ENCODE measurements at places on chromosomes 2 and 18. TPM values are rescaled to one million over a fixed set of nuclear protein-coding genes. Genes with fewer than 3 reads are reported as not detected.

- no peak for DNase-seq
Observed at GRCh38 chr18:7322817-7323485, 92.1 kb downstream of the LRRC30 start.

- DNase-seq, result no peak
Observed at GRCh38 chr2:126911111-126911796, 12.6 kb downstream of the TEX51 start.

DNA sequence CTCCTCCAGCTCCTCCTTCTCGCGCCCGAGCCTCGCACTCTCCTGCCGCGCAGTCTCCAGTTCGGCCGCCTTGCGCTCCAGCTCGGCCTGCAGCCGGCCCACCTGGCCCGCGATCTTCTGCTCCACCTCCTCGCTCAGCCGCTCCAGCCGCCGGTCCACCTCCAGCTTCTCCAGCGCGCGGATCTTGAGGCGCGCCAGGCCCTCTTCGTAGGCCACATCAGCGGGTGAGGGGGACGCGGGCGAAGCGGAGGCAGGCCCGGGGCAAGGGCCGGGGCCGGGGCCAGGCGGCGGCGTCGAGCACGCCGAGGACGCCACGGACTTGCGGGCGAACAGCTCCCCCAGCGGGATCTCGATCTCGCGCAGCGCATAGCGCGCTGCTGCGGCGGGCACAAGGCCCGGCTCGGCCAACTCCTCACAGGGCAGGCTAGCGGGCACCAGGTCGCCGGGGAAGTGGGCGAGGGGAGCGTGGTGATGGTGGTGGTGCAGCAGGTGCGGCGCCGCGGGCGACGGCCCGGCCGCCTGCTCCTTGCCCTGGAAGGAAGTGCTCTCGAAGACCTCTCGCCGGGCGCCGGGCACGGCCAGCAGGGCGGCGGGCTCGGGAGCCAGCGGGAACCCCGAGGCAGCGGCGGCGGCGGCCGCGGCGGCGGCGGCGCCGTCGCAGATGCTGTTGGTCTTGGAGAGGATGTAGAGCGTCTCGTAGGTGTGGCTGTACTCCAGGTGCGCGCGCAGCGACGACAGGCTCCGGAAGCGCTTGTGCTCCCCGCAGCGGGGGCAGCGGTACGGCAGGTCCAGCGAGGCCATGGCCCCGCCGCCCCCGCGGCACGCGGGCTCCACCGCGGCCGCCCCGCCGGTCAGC lies 15.2 kb downstream of the FBXO41 start:
- DNase-seq, result peak; percentile 79

- peak; percentile 73 for DNase-seq
Observed at GRCh38 chr2:64359892-64360657, 93.9 kb upstream of the LGALSL start.

- DNase-seq, result no peak
Observed at GRCh38 chr2:174362949-174363348, 28.2 kb downstream of the SP9 start.

DNA sequence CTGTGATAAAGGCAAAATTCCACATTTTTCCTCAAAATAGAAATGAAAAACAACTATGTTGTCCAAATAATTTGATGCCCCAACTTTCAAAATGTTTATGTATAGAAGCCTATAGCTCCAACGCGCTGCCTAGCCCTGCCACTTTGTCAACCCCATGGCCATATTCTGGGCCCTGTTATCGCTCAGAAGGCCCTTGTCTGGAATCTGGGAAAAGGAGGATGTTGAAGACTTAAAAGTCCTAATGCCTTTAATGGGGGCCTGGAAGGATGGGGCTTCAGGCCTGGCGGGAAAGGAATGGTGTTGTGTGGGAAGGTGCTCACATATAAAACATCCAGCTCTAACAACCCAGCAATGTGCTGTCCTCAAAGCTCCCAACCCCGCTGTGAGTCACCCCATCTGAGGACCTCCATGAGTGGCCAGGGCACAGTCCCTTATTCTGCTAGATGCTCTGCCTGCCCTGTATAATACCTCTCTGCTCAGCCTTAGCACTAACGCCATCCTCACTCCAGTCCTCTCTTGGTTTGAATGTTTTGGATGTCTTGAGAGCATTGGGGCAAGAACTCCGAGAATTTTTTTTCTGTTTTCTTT lies 86.0 kb downstream of the ACSL3 start:
- DNase-seq, result no peak

DNA sequence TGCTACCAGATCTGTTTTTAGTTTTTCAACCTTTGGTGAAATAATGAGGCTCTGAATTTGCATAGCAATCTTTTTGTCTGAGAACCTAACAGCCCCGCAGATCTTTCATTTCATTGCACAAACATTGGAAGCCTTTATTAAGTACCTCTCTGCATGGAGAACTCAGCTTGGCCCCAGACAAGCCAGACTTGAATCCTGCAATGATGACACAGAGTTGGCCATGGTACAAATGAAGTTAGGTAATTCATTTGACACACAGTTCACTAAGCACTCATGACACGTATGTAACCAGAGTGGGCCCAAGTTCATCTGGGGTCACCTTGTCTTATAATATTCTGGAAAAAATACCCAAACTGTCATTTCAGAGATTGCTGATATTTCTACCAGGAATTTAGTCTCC lies 439.1 kb upstream of the ID2 start:
- DNase-seq, result no peak

- no peak for DNase-seq
Observed at GRCh38 chr18:64972545-64972944, 778.3 kb upstream of the CDH7 start.

DNA sequence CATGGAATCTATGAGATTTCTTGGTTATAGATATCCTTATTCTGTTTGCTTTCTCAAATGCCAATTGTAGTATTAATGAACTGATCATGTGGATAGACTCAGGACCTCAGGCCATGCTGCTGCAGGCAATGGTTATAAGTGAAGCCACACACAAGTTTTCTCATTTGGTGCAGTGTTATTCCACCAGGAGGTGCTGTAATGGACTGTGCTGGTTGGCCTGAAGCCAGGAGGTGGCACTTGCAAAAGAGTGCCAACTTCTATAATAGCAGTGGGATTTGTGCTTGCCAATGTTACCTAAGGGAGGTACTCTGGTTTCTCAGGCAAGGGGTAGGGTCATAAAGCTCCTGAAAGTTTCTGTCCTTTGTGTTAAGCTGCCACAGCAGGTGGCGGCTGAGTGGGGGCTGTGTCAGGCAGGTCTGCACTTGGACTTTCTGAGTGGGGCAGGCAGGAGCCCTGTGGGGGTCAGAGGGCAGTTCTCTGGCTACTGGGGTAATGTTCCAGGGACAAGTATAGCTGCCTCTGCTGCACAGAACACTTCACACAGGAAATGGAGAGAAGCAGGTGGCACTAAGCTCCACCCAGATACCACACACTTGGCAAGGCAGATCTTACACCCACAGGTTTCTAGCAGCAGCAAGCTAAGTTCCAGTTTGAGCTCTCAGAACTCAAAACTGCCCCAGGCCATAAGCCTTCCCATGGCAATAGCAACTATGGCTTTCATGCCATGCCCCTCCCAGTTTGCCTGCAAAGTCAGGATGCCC lies 352.6 kb upstream of the CWC22 start:
- DNase-seq, result no peak

DNA sequence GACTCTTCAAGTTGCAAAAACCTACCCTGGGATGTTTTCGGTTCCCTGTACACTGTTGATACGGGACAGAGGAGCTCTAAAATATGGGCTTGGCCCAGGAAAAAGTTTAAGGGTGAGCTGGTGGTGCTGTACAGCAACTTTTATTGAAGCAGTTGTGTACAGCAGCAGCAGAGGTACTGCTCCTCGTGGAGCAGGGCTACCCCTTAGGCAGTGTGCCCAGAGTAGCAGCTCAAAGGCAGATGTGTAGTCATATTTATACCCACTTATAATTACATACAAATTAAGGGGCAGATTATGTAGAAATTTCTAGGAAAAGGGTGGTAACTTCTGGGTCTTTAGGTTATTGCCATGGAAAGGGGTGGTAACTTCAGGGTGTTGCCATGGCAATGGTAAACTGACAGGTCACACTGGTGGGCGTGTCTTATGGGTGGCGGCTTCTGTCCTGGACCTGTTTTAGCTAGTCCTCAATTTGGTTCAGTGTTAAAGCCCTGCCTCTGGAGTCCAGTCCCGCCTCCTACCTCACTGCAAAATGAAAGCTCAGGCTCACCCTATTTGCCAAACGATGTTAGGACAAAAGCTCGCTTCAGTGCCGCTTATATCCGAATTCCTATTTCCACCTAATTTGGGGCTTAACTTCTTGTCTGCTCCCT lies 203.2 kb downstream of the ETAA1 start:
- no peak for DNase-seq

- peak; percentile 65 for DNase-seq
Observed at GRCh38 chr2:96856776-96857666, 795 bp downstream of the ANKRD39 start.

DNA sequence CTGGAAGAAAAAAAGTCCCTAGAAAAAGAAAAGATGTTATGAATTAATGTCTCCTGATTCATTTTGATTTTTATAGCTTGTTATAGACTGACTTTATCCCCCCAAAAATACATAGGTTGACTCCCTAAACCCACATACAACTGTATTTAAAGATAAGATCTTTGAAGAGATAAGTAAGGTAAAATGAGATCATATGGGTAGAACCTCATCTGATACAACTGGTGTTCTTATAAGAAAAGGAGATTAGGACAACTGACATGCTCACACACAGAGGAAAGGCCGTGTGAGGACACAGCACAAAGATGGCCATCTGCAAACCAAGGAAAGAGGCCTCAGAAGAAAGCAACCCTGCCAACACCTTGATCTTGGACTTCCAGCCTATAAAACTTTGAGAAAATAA lies 117.5 kb downstream of the CD226 start:
- DNase-seq, result no peak

Gene SERPINB5
- total RNA-seq, result not detected

Gene PRSS56
- total RNA-seq, result not detected

Gene ANKRD53
- not detected for total RNA-seq

Gene ITGA4
- total RNA-seq, result 27.8 TPM

Gene SLC11A1
- total RNA-seq, result not detected

Gene RAB17
- total RNA-seq, result not detected

All from activated naive CD4-positive, alpha-beta T cell treated with anti-CD3 and anti-CD28 coated beads for 36 hours (primary cell).